GM18507 (cell line): ENCODE measurements at places on chromosomes 5 and 9.

GRCh38 chr5:154015071-154015693 is 23.5 kb downstream of the FAM114A2 start:
- DNase-seq: no peak

GRCh38 chr5:142821733-142822487 is 51.7 kb downstream of the ARHGAP26 start:
- no peak for DNase-seq

- DNase-seq: no peak
These were observed 176.1 kb downstream of the TRPM3 start for GRCh38 chr9:70945301-70945700.

DNA sequence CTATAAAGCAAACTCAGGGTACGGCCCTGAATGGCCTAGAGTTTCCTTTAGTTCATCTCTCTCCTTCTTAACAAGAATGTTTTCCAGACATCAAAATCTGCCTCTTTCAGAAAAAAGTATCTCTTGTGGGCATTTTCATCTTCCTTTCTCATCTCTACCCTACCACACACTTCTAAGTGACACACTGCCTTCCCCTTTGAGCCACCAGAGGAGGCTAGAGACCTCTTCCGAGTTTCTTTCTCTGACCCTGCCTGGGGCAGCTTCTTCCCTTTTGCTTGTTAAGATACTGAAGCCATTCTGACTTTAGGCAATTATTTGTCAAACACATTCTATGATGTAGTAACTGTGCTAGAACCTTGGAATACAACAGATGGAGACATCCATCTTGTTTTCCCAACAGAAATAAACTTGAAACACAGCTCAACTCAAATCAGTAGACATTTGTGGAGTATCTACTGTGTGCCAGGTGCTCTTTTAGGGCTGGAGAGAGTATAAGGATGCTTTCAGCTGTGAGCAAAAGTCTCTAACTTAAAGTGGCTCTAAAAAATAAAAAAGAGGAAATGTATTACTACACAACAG is 8.6 kb upstream of the SV2C start:
- no peak for DNase-seq

GRCh38 chr9:136665111-136665703 is 2.5 kb downstream of the EGFL7 start:
- no peak for DNase-seq

DNA sequence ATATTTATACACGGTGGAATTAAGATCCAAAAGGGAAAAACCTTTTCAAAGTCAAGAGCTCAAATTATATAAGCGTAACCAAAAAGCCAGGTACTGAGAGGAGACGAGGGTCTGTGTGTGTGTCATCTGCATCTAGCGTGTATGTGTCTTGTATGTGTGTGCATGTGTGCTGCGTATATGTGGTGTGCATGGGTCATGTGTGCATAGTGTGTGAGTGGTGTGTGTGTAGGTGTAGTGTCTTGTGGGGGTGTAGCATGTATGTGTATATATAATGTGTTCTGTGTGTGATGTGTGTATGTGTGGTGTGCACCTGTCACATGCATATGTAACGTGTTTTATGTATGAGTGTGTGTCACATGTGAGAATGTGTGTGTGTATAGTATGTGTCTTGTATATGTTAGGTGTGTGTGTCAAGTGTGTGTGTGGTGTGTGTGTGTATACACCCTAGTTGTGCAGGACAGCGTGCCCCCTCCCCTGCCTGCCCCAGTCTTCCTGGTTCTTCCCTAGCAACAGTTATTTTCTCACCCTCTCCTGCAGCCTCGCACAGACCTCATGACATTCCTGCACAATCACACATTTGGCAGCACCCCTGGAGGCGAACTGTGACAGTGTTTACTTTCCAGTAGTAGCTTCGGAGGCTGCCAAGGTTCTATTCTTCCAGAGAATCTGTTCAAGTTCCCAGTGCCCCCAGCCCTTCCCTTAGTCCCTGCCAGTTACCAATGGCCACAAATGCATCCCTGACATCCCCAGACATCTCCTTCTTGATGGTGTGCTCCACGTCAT is 27.1 kb upstream of the TNIP1 start:
- DNase-seq: no peak

DNA sequence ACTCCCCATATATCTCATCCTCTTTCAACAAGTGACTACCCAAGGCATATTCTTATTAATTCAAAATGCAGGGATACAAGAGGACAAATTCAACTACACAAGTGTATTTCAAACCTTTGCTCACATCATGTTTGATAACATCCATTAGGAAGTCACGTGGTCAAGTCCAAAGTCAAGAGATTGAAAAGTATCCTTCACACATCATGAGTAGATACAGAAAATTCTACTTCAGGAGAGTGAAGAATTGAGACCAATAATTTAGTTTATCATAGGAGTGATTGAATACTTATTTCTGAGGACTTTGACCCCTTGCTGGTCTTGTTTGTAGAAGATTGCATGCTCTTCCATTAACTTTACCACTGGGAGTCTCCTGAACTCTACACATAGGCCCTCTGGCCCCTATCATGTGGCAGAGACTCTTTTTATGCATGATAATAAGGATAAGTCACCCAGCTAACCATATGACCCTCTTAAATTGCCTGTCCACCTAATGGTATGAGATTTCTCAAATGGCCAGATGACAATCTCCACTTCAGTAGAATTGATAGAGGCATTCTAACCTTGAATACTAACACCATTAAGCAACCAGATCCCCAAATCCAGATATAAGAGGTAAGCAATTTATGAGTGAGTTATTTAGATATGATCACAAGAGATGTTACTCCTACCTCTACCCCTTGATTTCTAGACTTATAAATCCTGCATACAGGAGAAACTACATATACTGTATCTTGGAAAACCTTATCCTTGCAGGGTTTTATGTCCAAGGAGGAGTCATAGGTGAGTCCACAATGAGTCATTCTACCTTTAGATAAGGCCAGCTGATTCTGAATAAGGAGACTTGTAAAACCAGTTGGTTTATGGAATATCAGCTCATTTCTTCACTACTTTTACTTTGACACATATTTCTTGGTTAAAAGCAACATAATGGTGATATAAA is 26.6 kb upstream of the SLC46A2 start:
- no peak for DNase-seq

DNA sequence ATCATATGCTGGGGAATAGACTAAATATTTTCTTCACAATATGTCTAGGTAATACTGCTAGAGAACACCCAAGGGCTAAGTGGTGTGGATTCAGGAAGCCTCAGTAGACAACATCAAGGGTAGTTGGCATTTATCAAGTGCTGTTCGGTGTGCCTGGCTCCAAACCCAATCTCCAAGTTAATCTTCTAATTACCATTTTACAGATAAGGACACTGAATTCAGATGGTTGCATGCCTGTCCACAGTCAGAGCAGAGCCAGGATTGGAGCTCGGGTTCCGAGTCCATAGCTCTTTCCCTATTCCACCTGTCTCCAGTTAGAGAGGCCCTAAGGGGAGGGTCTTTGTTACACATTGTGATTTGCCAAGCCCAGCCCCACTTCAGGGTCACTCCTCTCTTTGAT is 58.2 kb downstream of the FGF18 start:
- DNase-seq: no peak

- no peak for DNase-seq
These were observed 99.2 kb downstream of the DAPK1 start for GRCh38 chr9:87596862-87597261.

- no peak for DNase-seq
These were observed 536.5 kb upstream of the ACO1 start for GRCh38 chr9:31847963-31848362.

- no peak for DNase-seq
These were observed 100.9 kb upstream of the PTGER4 start for GRCh38 chr5:40578501-40579451.

- DNase-seq: no peak
These were observed 133.3 kb downstream of the KIAA0825 start for GRCh38 chr5:94485067-94485466.

GRCh38 chr9:112774006-112774996 is 23.7 kb downstream of the SNX30 start:
- DNase-seq: no peak

- no peak for DNase-seq
These were observed 389.8 kb upstream of the SEMA6A start for GRCh38 chr5:116964438-116964837.

GRCh38 chr5:98424681-98425450 is 348.6 kb upstream of the RGMB start:
- no peak for DNase-seq

- peak; percentile 67 for DNase-seq
These were observed 33.5 kb downstream of the ANXA6 start for GRCh38 chr5:151123897-151124751.

DNA sequence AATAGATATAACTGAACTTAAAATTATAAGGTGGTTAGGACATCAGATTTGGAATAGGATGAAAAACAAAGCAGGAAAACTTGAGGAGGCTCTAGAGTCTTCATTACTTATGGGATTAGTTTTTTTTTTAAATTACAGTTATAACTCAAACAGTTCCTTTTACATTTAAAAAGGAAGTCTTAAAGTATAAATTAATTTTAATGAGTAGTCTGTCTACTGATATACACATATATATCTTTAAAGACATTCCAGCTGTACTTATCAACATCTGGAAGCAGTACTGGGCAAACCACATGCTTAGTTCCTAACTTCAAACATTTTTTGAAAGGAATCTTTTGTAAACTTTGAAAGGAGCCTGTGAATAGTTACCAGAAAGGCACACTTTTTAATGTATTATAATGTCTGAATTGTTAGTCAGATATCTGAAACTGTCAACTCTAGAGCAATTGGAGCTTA is 6.0 kb downstream of the ACTBL2 start:
- no peak for DNase-seq

GRCh38 chr5:96177303-96177869 is 215.7 kb upstream of the ELL2 start:
- peak; percentile 8 for DNase-seq

DNA sequence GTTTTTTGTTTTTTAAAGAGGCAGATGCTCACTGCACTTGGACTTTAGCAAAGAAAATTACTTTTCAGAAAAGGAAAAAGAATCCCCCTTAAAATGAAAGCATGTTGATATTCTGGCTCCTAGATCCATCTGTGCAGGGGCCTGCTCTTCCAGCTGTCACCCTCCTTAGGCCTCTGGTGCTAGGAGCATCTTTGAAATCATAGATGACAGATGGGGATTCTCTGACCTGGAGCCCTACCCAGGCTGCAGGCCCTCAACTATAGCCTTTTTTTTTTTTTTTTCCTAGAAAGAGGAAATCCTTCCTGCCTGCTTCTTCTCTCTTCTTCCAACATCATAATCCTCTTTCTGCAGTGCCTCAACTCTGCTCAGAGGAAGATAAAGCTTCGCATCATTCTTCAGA is 16.3 kb upstream of the DCP2 start:
- no peak for DNase-seq

DNA sequence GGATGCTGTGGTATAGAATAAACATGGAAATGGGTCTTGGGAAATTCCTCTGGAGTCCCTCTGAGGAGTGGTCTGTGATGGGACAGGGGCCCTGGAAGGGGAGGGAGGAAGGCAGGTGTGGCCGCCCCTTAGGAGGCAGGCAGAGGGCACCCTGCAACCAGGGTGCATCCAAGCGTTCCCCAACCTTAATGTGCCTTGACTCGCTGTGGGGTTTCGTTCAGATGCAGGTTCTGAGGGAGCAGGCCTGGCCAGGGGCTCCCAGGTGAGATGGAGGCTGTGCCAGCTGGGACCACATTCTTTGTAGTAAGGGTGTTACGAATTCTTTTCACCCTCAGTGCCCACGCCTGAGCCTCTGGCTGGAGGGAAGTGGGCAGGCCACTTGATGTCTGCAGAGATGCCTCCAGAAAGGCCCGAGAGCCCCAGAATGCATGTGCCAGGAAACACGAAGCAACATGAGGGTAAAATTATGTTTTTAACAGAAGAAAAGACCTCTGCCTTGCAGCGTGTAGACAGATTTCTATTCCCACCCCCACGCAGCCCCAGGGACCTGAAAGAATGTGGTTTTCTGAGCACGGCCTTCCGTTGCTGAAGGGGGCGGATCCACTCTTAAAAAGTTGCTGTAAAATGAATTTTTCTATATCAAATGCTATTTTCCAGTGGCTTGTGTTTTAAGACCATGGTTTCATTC is 150.4 kb upstream of the IER5L start:
- DNase-seq: no peak

GRCh38 chr5:79025054-79025472 is 40.0 kb upstream of the ARSB start:
- no peak for DNase-seq

GRCh38 chr9:125922854-125923253 is 175.7 kb downstream of the PBX3 start:
- no peak for DNase-seq

DNA sequence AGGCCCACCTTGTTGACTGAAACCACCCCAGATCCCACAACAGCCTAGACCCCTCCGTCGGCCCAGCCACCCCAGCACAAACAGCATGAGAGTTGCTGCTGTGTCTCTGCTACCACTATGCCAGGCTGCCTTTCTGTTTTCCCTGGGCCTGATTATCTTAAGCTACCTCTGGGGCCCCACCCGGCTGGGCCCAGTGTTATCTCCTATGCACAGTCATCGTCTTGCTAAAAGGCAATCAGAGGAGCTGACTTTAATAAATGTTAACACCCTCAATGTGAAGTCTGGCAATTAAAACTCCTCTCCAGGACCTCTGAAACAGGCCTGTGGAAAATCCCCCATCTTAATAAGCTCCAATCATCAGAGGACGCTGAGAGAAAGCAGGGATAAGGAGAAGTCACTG is 144.9 kb downstream of the FAM114A2 start:
- DNase-seq: no peak

GRCh38 chr5:79236970-79237739 is 1.2 kb downstream of the JMY start:
- no peak for DNase-seq

- DNase-seq: no peak
These were observed 28.0 kb downstream of the TEX10 start for GRCh38 chr9:100324594-100325200.

GRCh38 chr5:10635867-10636350 is 72.0 kb downstream of the ANKRD33B start:
- DNase-seq: no peak

- DNase-seq: no peak
These were observed 21.7 kb downstream of the CLPTM1L start for GRCh38 chr5:1322955-1323802.

DNA sequence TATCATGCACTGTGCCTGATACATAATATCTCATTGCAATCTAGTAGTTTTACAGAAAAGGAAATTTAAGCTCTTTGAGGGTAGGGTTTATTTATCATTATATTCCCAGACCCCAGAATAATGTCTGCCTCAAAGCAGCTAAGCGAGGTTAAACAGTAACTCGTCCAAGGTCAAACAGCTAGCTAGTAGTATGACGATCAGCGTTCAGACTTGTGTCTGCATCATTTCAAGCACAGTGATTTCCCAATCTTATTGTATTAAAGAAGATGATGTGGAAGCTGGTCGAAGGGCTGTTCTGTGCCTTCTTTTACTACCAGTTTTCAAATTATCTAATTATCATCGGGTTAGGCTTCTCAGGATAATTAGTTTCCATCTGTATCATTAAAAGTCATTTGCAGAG is 55.1 kb upstream of the NFIB start:
- no peak for DNase-seq
